Large intestine (tissue), 12 donors: ENCODE measurements at places on chromosomes 5 and 9. TPM values are rescaled to one million over a fixed set of nuclear protein-coding genes. Genes with fewer than 3 reads are reported as not detected.

DNA sequence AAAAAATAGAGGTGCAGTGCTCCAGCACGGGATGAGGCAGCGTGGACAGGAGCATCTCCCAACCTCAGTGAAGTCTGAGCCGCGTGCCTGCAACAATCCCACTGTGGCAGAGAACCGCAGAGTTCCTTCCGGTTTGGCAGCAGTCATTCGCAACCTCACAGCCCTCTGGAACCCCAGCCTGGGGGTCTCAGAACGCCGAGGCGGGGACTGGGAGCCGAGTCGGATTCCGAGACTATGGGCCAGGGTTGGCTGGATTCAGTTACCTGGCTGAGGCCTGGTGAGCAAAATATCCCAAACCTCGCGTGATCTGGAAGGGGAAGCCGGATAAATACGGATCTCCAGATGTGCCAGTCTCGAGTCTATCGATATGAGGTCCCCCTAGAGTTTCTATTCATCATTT, 27.0 kb downstream of the CDKN2A start:
- no peaks in the 10 kb centered on the region for H3K36me3 ChIP-seq
- peaks cover 6% of the 10 kb centered on the region for H3K4me1 ChIP-seq
- no peak overlapping the region for H3K27ac ChIP-seq

DNA sequence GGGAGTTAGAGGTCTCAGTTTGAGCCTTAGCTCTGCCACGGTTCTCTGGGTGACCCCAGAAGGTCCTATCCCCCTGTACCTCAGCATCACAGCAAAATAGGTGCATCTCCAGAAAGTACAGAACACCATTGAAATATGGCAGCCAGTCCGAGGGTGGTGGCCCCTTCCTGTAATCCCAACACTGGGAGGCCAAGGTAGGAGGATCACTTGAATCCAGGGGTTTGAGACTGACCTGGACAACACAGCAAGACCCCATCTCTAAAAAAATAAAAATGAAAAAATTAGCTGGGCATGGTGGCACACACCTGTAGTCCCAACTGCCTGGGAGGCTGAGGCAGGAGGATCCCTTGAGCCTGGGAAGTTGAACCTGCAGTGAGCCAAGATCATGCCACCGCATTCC, 7.0 kb upstream of the CRB2 start:
- H3K4me3 ChIP-seq: no peak overlapping the region
- H3K4me1 ChIP-seq: peaks cover 4% of the 10 kb centered on the region
- no peak for DNase-seq
- H3K27me3 ChIP-seq: peaks cover 17% of the 10 kb centered on the region
- H3K36me3 ChIP-seq: no peaks in the 10 kb centered on the region
- H3K27ac ChIP-seq: no peak overlapping the region

Gene DMRT3
- not detected for polyA plus RNA-seq

GRCh38 chr5:172542651-172543131, 88.4 kb upstream of the SH3PXD2B start:
- H3K36me3 ChIP-seq: no peaks in the 10 kb centered on the region
- peaks cover 5% of the 10 kb centered on the region for H3K27me3 ChIP-seq
- H3K4me3 ChIP-seq: no peak overlapping the region

DNA sequence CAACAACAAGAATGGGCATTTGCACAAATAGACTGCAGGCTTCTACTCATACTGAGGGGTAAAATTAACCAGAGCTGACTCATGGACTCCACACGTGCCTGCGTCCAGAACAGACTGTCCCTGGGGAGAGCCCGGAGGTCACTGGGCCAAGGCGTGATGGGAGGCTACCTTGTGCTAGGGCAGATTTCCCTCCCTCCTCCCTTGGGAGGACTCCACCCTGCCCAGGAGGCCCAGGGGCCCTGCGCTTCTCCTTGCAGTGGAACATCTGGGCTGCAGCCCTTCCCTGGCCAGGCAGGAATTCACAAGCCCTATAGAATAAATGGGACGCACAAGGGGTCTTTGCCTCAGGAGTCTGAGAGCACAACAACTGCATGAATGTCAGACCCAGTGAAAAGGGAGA, 35.6 kb downstream of the IRX2 start:
- H3K4me3 ChIP-seq: no peak overlapping the region
- no peaks in the 10 kb centered on the region for H3K4me1 ChIP-seq
- H3K36me3 ChIP-seq: no peaks in the 10 kb centered on the region
- H3K27ac ChIP-seq: no peak overlapping the region
- no peaks in the 10 kb centered on the region for H3K27me3 ChIP-seq

GRCh38 chr5:131672776-131673175, 37.7 kb upstream of the RAPGEF6 start:
- H3K4me1 ChIP-seq: no peaks in the 10 kb centered on the region
- H3K4me3 ChIP-seq: no peak overlapping the region
- no peaks in the 10 kb centered on the region for H3K27me3 ChIP-seq
- H3K27ac ChIP-seq: peak overlapping the region; percentile 7

- H3K36me3 ChIP-seq: no peaks in the 10 kb centered on the region
- no peak overlapping the region for H3K27ac ChIP-seq
- H3K4me1 ChIP-seq: no peaks in the 10 kb centered on the region
- H3K27me3 ChIP-seq: no peaks in the 10 kb centered on the region
- H3K4me3 ChIP-seq: no peak overlapping the region
- DNase-seq: no peak
Observed at GRCh38 chr5:107359033-107359915, 311.5 kb downstream of the EFNA5 start.

DNA sequence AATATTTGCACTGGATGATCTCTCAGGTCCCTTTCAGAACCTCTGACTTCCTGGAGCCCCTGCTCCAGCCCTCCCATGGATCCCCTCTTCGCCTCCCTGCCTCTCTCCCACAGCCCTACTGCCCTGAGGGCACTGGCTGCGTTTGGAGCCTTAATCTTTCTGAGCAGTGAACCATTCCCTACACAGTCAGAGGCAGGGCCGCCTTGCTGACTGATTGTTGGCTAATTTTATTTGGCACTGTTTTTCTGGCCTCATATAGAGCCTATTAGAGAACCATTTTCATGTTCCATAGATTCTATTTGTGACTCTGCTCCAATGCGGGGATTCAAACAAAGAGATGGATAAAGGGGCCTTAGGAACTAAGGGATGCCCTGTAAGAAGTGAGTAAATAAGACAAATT, 91.1 kb downstream of the BRINP1 start:
- no peak overlapping the region for H3K4me3 ChIP-seq
- no peak for DNase-seq
- no peaks in the 10 kb centered on the region for H3K36me3 ChIP-seq
- no peaks in the 10 kb centered on the region for H3K4me1 ChIP-seq

Gene ADAM19
- 13.6 TPM for polyA plus RNA-seq

DNA sequence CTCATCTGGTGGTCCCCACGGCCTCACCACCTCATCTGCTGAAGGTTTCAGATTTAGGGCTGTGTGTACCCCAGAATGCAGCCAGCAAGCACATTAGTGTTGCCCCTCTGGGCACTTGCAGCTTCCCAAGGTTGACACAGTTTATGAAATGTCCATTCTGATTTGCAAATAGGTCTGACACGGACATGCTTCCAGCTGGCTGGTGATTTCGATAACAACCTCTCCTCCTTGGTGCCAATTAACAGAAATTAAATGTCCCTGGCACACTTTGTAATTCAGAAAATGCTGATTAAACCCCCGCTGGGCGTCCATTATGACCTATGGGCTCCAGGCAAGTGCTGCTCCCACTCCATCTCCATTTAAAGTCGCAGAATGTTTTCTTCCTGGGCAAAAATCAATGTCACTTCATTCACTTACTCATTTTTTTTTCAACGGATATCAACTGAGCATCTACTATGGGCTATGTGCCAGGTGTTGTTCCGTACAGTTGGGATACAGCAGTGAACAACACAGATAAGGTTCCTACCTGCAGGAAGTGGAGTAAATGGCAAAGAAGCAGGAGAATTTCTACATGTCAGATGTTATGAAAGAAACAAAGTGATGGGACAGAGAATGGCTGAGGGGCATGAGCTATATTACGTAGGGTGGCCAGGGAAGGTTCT, 32.0 kb downstream of the PLAC8L1 start:
- no peaks in the 10 kb centered on the region for H3K36me3 ChIP-seq
- DNase-seq: no peak
- H3K27ac ChIP-seq: no peak overlapping the region
- no peaks in the 10 kb centered on the region for H3K4me1 ChIP-seq
- no peak overlapping the region for H3K4me3 ChIP-seq
- H3K27me3 ChIP-seq: no peaks in the 10 kb centered on the region

- H3K36me3 ChIP-seq: no peaks in the 10 kb centered on the region
- DNase-seq: no peak
- H3K4me3 ChIP-seq: no peak overlapping the region
Observed at GRCh38 chr5:57493034-57493433, 10.4 kb upstream of the ACTBL2 start.

DNA sequence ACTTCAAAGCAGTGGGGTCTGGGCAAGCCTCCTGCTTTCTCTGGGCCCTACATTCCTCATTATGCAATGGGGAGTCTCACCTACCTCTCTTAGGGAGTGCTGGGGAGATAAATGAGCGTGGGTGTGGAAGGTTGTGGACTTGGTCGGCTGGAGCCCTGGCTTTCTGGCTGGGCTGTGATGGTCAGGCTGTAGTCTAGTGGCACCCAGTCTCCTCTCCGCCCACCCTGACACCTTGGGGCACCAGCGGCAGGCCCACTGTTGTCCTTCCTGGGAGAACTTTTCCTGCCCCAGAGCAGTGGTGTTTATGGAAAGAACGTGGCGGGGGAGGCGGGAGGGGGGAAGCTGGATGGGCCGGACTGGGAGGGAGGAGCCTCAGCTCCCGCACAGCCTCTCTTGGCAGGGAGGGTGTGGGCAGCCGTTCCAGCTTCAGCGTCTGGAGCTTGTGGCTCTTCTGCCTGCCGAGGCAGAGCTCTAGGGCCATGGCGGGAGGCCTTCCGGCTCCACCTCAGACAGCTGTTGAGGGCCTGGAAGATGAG, 4.1 kb downstream of the PTGS1 start:
- H3K27ac ChIP-seq: no peak overlapping the region
- no peak overlapping the region for H3K4me3 ChIP-seq
- H3K4me1 ChIP-seq: peaks cover 25% of the 10 kb centered on the region
- DNase-seq: peak; percentile 37
- H3K36me3 ChIP-seq: no peaks in the 10 kb centered on the region
- H3K27me3 ChIP-seq: peaks cover 27% of the 10 kb centered on the region

DNA sequence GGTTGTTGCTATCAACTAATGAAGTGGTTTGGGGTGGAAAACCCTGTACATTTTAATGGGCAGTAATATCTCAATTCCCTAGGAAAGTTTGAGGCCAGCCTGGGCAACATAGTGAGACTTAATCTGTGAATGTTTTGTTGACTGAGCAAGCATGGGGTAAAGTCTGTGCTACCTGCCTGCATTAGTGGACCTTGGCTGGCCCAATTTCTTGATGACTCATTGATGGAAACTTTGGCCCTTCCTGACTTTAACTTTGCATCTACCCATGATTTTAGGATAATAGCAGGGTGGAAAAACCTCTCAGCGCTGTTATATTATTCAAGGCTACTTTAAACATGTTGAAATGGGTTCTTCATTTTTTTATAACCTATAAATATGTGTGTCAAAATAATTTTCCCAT, 389.4 kb upstream of the RORB start:
- H3K27ac ChIP-seq: no peak overlapping the region
- DNase-seq: no peak
- no peak overlapping the region for H3K4me3 ChIP-seq
- H3K27me3 ChIP-seq: no peaks in the 10 kb centered on the region
- H3K4me1 ChIP-seq: no peaks in the 10 kb centered on the region

GRCh38 chr5:76152161-76152560, 69.0 kb downstream of the SV2C start:
- DNase-seq: no peak
- no peak overlapping the region for H3K4me3 ChIP-seq
- H3K27me3 ChIP-seq: no peaks in the 10 kb centered on the region
- no peak overlapping the region for H3K27ac ChIP-seq

DNA sequence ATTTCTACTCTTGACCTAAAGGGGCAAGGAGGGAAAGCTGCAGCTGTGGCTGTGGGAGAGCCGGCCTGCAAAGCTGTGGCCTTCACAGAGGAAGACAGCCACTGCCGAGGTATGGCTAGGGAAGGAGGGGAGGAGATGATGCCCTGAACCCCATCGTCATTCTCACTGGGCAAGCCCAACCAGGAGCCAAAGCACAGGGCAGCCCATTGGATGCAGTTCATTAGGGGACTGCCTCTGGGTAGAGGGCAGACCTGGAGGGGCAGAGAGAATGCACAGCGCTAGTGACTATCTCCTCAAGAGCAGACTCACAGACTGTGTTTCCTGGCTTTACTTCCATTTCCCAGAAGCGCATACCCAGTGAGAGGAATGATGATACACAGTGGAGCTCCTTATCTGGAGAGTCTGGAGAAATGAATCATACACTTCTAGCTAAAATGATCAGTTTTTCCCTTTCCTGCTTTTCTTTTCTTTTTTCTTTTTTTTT, 47.2 kb upstream of the TTC23L start:
- H3K4me3 ChIP-seq: no peak overlapping the region
- no peak overlapping the region for H3K27ac ChIP-seq
- no peaks in the 10 kb centered on the region for H3K4me1 ChIP-seq

DNA sequence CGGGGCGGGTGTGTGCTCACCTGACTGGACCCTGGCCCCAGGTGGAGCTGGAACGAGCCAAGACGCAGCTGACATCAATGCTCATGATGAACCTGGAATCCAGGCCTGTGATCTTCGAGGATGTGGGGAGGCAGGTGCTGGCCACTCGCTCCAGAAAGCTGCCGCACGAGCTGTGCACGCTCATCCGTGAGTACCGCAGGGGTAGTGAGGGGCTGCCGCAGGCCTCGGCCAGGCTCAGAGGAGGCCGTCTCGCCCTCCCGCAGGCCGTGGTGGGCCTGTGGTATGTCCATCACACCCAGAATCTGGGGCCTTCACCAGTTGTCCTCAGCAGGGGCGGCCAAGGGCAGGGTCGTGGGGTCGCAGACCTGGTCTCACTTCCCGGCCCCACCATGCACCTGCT, 11.3 kb downstream of the PMPCA start:
- H3K4me3 ChIP-seq: no peak overlapping the region
- H3K36me3 ChIP-seq: peaks cover 73% of the 10 kb centered on the region
- no peaks in the 10 kb centered on the region for H3K4me1 ChIP-seq
- H3K27ac ChIP-seq: no peak overlapping the region
- no peaks in the 10 kb centered on the region for H3K27me3 ChIP-seq

Gene NUTM2F
- polyA plus RNA-seq: not detected

- peaks cover 9% of the 10 kb centered on the region for H3K4me1 ChIP-seq
- H3K27ac ChIP-seq: no peak overlapping the region
- peaks cover 77% of the 10 kb centered on the region for H3K36me3 ChIP-seq
- no peak for DNase-seq
- H3K4me3 ChIP-seq: no peak overlapping the region
Observed at GRCh38 chr9:127524373-127524772, 73.1 kb downstream of the LRSAM1 start.

Gene GFPT2
- polyA plus RNA-seq: 5.8 TPM

DNA sequence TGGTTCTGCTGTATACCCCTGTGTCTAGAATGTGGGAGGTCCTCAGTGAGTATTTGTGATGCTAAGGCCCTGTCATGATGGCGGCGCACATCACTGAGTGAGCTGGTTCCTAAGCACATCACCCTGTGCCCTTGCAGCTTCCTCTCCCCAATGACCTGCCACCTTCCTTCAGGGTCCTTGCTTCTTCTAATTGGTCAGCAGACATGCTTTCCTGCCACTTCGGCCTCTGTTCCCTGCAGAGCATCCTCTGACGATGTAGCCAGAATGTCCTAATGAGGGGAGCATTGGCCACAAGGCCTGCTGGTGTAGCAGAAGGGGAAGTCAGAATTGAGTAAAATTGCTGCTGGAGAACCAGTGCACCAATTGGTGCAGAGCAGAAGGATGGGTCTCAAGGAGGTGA, 31.1 kb upstream of the ANGPTL2 start:
- H3K36me3 ChIP-seq: peaks cover 2% of the 10 kb centered on the region
- H3K27ac ChIP-seq: no peak overlapping the region
- H3K4me3 ChIP-seq: no peak overlapping the region
- DNase-seq: no peak
- H3K27me3 ChIP-seq: no peaks in the 10 kb centered on the region

Gene PAEP
- 0.09 TPM for polyA plus RNA-seq

- DNase-seq: peak; percentile 19
- H3K36me3 ChIP-seq: no peaks in the 10 kb centered on the region
- H3K27ac ChIP-seq: no peak overlapping the region
- H3K4me3 ChIP-seq: no peak overlapping the region
- H3K27me3 ChIP-seq: no peaks in the 10 kb centered on the region
Observed at GRCh38 chr5:147673266-147673665, 109.3 kb downstream of the JAKMIP2 start.
